Ascending aorta (tissue), 2 donors: ENCODE measurements at places on chromosomes 7 and 10. TPM values are rescaled to one million over a fixed set of nuclear protein-coding genes. Genes with fewer than 3 reads are reported as not detected.
A peak's percentile ranks its signal among the peaks of the same experiment; 100 is the strongest.

Gene LCOR
- 7.5 TPM for total RNA-seq

Gene HOXA1
- not detected for total RNA-seq

GRCh38 chr10:30447125-30447799 lies 13.3 kb downstream of the MAP3K8 start:
- peaks cover 47% of the 10 kb centered on the region for H3K36me3 ChIP-seq
- H3K27ac ChIP-seq = peak overlapping the region; percentile 11
- no peak overlapping the region for H3K4me3 ChIP-seq

- H3K36me3 ChIP-seq = no peaks in the 10 kb centered on the region
- H3K4me1 ChIP-seq = no peaks in the 10 kb centered on the region
- no peak for DNase-seq
- H3K27ac ChIP-seq = no peak overlapping the region
These were observed 175.4 kb downstream of the MGMT start for GRCh38 chr10:129642427-129642826.

- H3K27me3 ChIP-seq = no peaks in the 10 kb centered on the region
- no peaks in the 10 kb centered on the region for H3K4me1 ChIP-seq
- no peak overlapping the region for H3K27ac ChIP-seq
- no peaks in the 10 kb centered on the region for H3K36me3 ChIP-seq
- DNase-seq = no peak
These were observed 21.6 kb downstream of the PTER start for GRCh38 chr10:16458166-16458955.

GRCh38 chr7:134696261-134696660 lies 49.6 kb downstream of the BPGM start:
- no peak overlapping the region for H3K4me3 ChIP-seq
- H3K27ac ChIP-seq = peak overlapping the region; percentile 95
- H3K36me3 ChIP-seq = no peaks in the 10 kb centered on the region
- no peak for DNase-seq

DNA sequence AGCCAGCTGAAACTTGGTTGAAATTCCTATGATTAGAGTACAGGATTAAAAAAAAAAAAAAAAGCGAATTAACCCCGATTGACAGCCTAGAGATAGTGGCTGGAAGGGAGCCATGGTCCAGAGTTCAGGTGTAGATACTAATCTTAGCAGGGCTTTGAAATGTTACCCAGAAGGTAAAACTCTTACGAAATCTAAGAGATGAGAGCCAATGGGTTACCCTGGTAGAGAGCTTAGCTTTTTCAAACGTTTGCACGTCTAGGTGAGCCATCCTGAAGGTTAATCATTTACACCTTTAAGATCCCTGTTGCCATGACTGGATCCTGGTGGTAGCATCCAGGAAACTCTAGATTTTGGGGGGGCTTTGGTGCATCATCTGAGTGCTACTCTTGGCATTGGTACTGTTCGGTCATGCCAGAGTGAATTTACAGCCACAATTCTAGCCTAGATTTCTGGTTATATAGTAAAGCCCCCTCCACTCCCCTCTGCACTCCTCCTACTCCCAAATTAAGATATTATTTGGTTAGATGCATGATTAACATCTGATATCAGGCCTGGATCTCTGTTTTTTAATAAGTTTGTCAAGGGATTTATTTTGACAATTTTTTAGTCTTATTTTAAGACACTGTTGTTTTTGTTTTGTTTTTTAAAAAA lies 1.2 kb downstream of the AGFG2 start:
- peaks cover 31% of the 10 kb centered on the region for H3K4me1 ChIP-seq
- peak overlapping the region; percentile 98 for H3K4me3 ChIP-seq
- no peaks in the 10 kb centered on the region for H3K36me3 ChIP-seq
- no peak for DNase-seq
- H3K27me3 ChIP-seq = no peaks in the 10 kb centered on the region
- H3K27ac ChIP-seq = no peak overlapping the region

DNA sequence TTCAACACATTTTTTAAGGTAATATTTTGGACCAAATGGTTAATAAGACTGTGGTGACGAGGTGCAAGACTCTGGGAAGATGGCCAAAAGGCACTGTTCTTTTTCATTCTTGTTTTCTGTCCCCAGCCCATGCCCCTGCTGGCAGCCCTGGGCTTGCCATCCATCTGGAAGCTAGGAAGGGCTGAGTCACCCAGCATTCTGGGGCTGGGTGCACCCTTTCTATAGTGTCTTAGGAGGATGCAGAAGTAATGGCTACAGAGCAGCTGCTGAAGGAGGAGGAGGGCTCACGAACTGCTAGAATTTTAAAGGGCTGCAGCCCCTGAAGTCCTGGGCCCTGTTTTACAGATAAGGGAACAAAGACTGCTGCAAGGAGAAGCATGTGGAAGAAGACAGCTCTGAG lies 42.8 kb upstream of the ZNF32 start:
- H3K36me3 ChIP-seq = no peaks in the 10 kb centered on the region
- H3K4me3 ChIP-seq = no peak overlapping the region
- H3K4me1 ChIP-seq = peaks cover 4% of the 10 kb centered on the region

DNA sequence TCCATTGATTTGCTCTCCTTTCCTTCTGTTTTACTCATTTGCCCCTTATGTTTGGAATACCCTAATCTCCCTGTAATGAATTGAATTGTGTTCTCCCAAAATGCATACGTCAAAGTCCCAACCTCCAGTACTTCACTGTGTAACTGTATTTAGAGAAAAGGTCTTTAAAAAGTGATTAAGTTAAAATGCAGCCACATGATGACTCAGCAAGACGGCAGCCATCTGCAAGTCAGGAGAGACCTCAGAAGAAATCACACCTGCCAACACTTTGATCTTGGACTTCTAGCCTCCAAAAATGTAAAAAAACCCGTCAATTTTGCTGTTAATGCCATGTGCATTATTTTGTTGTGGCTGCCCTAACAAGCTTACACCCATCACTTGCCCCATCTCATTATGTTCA lies 85.3 kb upstream of the PCLO start:
- no peaks in the 10 kb centered on the region for H3K36me3 ChIP-seq
- no peaks in the 10 kb centered on the region for H3K4me1 ChIP-seq
- DNase-seq = no peak
- no peak overlapping the region for H3K27ac ChIP-seq
- no peak overlapping the region for H3K4me3 ChIP-seq

DNA sequence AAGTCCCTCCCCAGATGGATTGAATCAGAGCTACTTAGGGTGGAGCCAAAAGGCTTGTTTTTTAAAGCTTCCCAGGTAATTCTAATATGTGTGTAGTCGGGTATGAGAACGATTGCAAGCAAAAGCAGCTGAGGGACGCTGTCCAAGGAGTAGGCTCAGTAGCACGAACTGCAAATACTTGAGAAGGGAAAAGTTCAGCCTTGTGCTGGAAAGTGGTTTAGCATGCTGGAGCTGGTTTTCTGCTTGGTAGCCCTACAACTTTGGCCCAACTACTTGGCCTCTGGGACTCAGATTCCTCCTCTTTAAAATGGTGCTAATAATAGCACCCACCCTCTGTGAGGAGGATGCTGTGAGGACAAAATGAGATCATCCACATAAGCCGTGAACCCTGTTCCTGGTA lies 76.2 kb downstream of the AHR start:
- no peak overlapping the region for H3K4me3 ChIP-seq
- peak overlapping the region; percentile 23 for H3K27ac ChIP-seq
- no peak for DNase-seq
- no peaks in the 10 kb centered on the region for H3K27me3 ChIP-seq
- H3K36me3 ChIP-seq = no peaks in the 10 kb centered on the region
- peaks cover 48% of the 10 kb centered on the region for H3K4me1 ChIP-seq
